ENCODE measurements at places on chromosomes 11 and 22.
A peak's percentile ranks its signal among the peaks of the same experiment; 100 is the strongest.

DNA sequence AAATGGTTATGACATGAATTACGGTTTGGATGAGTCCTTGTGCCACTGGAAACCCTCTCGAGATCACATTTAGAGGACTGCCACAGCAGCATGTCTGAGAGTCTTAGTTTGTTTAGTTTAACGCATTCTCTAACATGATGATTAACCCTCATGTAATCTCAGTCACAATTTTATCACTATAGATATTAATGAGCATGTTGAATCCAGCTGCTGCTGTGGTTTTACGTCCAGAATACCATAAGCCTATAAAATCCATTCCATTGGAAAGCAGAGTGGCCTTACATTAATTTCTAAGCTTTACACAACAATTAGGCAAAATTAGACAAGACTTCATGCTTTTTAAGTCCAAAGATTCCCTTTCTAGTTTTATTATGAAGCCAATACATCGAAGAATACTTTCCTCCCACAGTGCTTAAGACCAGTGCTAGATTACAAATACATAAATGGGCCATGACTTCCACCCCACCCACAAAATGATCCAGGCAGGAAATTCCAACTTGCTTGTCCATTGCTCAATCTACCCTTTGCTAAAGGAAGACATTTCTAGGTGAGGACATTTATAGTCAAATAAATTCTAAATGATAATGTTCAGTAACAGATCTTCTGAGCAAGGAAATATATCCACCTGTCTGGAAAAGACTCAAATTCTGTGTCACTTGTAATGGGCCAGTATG, 3.5 kb upstream of the ELMOD1 start:
- DNase-seq = no peak

GRCh38 chr11:70005107-70005818, 72.9 kb upstream of the ANO1 start:
- no peak for DNase-seq

- DNase-seq = no peak
These were observed 1.4 kb downstream of the TRAPPC4 start for GRCh38 chr11:119019996-119020395.

GRCh38 chr22:24482575-24482974, 12.6 kb upstream of the UPB1 start:
- DNase-seq = no peak

GRCh38 chr11:134571301-134571700, 159.3 kb upstream of the B3GAT1 start:
- no peak for DNase-seq

DNA sequence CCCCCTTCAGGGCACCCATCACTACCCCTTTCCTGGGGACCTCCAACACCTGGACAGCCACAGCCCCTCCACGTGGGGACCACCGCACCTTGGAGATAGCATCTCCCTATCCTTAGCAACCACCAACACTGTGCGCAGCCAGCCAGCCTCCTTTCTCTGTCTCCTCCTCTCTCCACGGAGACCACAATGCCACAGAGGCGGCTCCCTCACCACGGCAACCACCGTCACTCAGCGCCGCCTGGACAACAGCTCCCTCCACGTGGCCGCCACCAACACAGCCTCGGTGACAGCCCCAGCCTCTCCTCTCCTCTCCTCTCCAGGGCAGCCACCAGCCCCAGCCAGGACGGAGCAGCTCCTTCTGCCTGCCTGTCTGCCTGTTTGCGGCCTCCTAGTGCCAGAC, 10.5 kb downstream of the ELFN2 start:
- no peak for DNase-seq

GRCh38 chr11:100942016-100942415, 187.6 kb downstream of the PGR start:
- DNase-seq = no peak

GRCh38 chr11:15737320-15737719, 619.0 kb downstream of the SOX6 start:
- DNase-seq = no peak

DNA sequence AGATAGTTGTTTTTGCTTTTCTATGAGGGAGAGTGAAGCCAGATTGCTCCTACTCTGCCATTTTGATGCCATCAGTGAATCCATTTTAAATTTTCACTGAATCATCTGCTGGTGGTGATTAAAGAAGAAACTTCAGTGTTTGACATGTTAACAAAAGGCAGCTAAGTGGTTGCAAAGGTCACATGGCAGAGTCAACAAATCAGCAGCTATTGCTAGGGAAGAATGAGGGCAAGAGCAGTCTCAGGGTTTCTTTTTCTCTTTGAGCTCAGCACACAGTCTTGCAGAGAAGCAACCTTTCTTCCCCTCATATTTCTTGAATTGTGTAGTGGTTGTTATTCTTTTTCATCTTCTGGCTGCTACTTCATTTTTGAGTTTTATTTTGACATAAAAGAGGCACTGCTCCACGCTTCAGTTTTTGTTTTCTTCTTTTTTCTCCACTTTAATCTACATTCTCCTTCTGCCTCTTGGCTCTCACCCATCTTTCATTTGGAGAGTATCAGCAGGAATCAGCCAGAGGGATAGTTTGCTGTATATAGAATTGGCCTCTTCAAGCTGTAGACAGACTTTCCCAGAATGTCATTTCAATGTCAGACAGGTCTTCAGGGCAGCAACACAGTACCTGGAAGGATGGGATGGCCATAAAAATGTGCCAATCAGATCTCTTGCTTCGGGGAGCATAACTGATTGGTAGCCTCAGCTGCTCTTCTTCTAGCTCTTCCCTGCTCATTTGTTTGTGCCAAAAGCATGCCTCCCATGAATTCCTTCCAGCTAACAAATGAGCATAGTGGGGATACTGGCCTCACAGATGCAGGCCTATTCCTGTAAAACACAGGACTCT, 153.9 kb downstream of the TRPC6 start:
- no peak for DNase-seq

DNA sequence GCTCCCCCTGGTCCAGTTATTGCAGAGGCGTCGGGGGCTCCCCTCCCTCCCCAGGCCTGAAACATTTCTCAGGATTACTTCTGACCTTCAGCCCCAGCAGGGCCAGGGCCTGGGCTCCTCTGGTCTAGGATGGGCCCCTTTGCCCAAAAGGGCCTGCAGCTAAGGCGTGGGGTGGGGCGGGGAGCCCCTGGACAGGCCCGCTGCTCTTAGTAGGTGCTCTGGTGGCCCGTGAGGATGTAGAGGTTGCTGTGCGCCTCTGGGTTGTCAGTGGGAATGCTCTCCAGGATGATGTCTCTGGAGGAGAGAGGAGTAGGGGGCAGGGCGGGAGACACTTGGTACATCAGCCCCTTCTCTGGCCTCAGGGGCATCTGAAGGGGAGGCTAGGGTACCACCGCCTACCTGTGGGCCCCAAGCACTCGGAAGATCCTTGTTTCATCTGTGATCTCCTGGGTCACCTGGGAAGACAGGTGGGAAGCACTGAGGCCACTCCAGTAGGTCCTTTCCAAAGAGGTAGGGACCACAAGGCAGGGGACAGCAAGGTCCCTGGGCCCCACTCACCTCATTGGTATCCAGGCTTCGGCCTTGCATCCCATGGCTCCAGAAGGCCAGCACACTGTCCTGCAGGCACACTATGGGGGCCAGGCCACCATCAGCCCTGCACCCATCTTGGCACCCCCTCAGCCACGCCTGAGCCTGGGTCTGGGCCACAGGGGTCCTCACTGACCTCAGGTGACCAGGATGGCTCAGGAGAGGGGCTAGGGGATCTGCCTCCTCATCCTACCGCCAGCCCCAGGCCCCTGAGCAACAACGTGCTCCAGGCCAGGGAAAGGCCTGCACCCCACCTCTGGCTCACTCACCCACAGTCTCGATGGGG, 11.2 kb upstream of the SF1 start:
- DNase-seq = peak; percentile 26

DNA sequence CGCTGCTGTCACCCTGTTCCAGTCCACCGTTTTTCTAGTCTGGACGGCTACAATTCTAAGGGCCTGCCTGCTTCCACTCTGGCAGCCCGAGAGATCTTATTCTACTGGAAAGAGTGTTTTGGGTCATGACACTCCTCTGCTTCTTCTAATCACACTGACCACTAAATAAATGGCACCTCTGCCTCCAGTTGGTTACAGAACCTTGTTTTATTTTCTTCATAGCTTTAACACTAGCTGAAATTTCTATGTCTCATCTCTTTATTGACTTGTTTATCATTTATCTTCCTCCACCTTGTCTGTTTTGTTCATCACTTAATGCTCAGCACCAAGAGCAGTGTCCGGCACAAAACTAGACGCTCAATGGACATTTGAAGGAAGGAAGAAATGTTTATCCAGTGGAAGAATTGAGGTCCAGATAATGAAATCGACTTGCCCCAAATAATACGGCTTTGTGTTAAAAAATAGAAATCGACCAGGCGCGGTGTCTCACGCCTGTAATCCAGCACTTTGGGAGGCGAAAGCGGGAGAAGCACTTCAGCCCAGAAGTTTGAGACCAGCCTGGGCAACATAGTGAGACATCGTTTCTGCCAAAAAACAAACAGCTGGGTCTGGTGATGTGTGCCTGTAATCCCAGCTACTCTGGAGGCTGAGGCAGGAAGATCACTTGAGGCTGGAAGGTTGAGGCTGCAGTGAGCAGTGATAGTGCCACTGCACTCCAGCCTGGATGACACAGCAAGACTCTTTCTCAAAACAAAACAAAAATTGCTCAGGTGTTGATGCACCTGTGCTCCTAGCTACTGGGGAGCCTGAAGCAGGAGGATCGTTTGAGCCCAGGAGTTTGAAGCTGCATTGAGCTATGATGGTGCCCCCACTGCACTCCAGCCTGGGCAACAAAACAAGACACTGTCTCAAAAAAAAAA, 693 bp upstream of the PRR14L start:
- DNase-seq = no peak

DNA sequence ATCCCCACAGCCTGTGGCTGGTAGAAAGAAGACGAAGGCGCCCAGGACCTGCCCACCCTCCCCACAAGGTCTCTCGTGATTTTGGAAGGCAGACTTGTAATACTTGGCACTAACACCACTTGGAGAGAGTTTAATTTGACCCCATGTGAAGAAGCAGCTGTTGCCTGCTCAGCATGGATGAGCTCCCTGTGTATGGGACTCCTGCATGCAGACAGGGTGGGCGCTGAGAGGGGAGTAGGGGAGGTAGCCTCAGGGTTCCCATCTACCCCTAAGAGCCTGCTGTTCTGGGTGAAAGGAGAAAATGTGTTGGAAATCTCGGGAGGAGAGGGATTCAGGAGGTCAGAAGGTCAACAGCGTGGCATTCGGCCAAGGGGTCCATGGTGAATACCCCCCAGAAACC, 625.9 kb downstream of the TBC1D22A start:
- no peak for DNase-seq

DNA sequence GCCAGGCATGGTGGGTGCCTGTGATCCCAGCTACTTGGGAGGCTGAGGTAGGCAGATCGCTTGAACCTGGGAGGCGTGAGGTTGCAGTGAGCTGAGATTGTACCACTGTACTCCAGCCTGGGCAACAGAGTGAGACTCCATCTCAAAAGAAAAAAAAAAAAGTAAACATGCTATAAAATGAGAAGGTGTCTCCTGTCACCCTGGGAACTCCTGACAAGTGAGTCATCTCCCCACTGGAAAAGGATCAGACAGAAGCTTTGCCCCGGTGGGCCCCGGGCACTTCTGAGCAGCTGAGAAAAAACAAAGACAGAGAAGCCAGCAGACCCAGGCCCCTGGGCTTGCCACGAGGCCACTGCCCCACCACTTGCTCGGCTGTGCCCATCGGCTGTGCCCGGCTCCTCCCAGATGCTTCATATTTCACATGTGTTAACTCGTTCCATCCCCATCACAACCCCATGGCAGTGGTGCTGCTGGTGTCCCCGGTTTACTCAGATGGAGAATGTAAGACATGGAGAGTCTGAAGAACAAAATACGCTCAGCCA, 22.3 kb downstream of the TTLL1 start:
- no peak for DNase-seq

DNA sequence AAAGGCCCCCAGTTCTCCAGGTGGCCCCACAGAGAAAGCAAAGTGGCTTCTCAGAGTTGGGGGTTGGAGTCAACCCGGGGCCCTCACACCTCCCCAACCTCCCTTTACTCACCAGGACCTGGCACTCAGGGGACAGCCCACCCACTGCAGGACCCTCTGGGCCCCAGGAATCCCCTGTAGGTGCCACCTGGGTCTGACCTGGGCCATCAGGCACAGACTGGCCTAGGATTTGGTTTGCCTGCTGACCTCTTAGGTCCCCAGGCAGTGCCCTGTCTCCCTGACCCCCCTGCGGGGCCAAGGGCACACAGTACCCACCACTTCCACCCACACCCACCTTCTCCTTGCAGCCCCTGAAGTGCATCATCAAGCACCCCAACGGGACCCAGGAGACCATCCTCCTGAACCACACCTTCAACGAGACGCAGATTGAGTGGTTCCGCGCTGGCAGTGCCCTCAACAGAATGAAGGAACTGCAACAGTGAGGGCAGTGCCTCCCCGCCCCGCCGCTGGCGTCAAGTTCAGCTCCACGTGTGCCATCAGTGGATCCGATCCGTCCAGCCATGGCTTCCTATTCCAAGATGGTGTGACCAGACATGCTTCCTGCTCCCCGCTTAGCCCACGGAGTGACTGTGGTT, 16.0 kb downstream of the POLR3H start:
- no peak for DNase-seq

DNA sequence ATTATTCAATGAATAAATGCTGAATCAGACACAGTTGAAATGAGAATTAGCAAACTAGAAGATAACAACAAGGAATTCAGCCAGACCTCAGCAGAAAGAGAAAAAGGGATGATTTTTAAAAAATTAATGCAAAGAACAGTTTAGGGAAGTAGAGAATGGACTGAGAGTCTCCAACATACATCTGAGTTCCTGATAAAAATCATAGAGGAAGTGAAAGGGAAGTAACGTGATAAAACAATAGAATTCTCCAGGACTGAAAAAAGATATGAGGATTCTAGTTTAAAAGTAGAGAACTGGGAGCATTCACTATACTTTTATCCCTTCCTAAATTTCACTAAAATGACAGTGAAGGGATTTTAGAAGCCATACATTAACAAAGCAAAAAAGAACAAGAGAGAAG, 592.0 kb downstream of the SOX6 start:
- DNase-seq = no peak

GRCh38 chr11:103070142-103070541, 21.8 kb downstream of the DCUN1D5 start:
- no peak for DNase-seq

- DNase-seq = no peak
These were observed 8.6 kb downstream of the THYN1 start for GRCh38 chr11:134244593-134244992.

GRCh38 chr11:70611821-70612220, 213.5 kb downstream of the CTTN start:
- no peak for DNase-seq
